EL (cell line): ENCODE measurements at places on chromosomes 3 and 15.
A peak's percentile ranks its signal among the peaks of the same experiment; 100 is the strongest.

GRCh38 chr3:30686176-30686575 lies 79.8 kb downstream of the TGFBR2 start:
- DNase-seq, result no peak

DNA sequence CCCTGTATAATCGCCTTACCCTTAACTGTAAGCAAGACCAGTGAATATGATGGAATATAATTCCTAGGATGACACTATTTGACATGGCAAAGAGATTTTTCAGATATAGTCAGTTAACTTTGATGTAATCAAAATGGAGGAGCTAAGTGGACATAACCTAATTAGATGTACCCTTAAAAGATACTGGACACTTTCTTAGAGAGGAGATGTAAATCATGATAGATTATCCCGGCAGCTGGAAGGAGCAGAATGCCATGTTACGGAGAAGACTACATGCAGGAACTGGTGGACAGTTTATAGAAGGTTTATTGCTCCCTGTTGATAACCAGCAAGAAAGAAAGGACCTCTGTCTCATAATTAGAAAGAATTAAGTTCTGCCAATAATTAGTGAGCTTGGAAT lies 1142.9 kb downstream of the SI start:
- no peak for DNase-seq

DNA sequence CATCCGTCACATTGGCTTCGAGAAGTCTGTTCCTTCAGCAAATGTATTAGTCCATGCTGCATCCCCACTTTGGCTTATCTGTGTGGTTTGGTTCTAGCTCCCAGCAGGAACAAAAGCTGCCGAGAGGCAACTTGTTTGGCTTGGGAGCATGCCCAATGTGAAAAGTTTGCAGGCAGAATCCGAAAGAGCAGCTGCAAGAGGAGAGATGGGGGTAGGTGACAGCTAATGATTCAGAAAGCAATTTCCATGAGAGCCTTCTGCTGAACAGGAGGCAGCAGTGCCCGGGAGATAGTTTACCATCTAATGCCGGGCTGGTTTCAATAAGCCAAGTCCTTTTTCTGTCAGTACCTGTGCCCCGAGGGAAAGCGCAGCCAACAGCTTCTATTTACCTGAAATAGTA lies 60.2 kb downstream of the GRM7 start:
- DNase-seq, result no peak

DNA sequence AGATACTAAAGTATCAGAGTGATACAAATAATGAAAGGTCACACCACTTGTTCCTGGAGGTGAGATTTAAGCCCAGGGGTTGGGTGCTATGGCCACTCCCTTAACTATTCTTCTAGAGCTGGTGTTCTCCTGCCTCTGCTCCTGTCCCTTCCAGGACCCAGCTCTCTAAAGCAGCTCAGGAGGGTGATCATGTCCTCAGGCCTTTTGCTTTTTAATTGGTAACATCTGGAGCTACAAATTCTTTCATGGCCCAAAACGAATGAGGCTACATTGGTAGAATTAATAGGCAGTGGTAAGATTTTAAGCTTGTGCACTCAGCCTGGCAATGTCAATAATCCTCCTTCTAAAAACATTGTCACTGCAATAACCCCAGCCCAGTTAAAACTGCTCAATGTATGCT lies 38.2 kb upstream of the CNOT10 start:
- peak; percentile 30 for DNase-seq
